Activated T-helper 1 cell treated with Interleukin-2 at 50 U/mL for 16 hours (primary cell): ENCODE measurements at places on chromosomes 2 and 18.
A peak's percentile ranks its signal among the peaks of the same experiment; 100 is the strongest.

GRCh38 chr2:68404164-68404563 is 39.1 kb downstream of the PLEK start:
- DNase-seq = no peak

DNA sequence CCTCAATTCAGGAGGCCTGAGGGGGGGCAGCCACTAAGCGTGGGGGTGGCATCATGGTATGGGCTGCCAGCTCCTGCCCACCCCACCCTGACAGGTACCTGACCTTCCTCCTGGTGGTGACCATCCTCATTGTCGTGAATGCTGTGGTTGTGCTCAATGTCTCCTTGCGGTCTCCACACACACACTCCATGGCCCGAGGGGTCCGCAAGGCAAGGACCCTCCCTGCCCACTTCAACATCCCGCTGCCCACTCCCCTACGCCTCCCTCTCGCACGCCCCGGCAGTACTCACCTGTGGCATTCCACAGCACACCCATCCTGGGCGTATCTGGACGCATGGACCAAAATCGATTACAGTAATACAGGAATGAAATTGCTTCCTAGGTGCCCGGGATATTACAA is 4.0 kb downstream of the CHRNG start:
- no peak for DNase-seq

GRCh38 chr2:42125841-42126594 is 43.1 kb upstream of the EML4 start:
- no peak for DNase-seq

- no peak for DNase-seq
Observed at GRCh38 chr2:36355890-36356297, 316 bp downstream of the CRIM1 start.

- DNase-seq = peak; percentile 43
Observed at GRCh38 chr18:61581578-61582201, 248.5 kb downstream of the CDH20 start.

DNA sequence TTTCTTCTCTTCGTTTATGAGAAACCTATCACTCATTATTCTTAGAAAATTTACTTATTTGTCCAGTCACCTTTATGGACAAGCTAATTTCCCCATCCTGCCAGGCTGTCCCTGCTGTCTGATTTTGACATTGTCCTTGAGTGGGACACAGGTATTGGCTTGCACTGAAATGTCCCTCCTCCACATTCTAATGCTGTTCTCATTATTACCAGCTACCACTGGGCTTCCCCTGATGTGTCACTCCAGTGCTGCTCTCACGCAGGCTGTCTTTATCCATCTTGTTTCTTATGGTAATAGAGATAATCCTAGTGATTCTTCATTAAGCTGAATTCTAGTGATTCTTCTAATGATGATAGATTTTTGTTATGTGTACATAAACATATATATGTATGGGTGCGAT is 48.1 kb upstream of the RBMS1 start:
- DNase-seq = no peak

DNA sequence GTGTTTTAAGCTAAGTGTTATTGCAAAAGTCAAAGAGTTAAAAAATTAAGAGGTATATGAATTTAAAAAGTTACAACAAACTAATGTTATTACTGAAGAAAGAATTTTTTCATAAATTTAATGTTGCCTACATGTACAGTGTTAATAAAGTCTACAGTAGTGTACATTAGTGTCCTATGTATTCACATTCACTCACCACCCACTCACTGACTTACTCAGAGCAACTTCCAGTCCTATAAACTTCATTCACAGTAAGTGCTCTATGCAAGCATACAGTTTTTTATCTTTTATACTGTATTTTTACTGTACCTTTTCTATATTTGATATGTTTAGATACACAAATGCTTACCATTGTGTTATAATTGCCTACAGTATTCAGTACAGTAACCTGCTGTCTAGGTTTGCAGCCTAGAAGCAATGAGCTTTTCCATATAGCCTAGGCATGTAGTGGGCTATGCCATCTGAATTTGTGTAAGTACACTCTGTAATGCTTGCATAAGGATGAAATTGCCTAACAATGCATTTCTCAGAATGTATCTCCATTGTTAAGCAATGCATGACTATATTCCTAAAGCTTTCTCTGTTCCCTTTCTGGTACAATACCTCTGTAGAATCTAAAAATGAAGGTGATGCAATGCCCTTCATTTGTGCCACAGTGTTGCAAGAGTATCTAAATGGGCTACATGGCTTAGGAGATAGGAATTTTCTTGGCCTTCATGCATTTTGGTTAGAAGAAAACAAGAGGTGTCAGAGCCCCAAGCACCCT is 370.8 kb upstream of the NT5C1B start:
- no peak for DNase-seq

GRCh38 chr2:33577668-33578067 is 21.4 kb downstream of the FAM98A start:
- DNase-seq = no peak
